ENCODE measurements at places on chromosomes 7 and 10.

GRCh38 chr10:8054494-8055407 is at the start of gene GATA3:
GATA3 (plus strand) TSS chr10:8054688; CDS start chr10:8055656, 968 bp downstream.
- DNase-seq = no peak

- peak; percentile 16 for DNase-seq
Observed at GRCh38 chr7:139054101-139054500, 18.3 kb upstream of the ZC3HAV1L start.

- peak; percentile 55 for DNase-seq
Observed at GRCh38 chr7:81499262-81500116, 270.4 kb downstream of the HGF start.

DNA sequence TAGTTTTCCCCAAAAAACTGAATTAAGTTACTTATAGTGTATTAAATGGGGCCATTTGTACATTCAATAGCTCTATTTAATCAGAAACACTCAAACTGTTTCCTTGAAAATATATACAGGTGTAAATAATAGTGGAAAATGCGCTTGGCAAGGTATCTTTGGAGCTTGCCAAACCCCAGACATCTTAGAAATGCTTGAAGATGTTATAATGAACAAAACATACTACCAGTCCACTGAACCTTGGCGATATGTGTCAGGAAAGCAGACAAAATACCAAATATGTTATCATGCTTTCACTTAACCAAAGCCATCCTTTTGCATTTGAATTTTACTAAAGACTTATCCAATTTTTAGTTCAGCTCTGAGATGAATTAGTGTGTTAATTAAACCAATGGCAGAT is 352.7 kb upstream of the SEMA3A start:
- no peak for DNase-seq

DNA sequence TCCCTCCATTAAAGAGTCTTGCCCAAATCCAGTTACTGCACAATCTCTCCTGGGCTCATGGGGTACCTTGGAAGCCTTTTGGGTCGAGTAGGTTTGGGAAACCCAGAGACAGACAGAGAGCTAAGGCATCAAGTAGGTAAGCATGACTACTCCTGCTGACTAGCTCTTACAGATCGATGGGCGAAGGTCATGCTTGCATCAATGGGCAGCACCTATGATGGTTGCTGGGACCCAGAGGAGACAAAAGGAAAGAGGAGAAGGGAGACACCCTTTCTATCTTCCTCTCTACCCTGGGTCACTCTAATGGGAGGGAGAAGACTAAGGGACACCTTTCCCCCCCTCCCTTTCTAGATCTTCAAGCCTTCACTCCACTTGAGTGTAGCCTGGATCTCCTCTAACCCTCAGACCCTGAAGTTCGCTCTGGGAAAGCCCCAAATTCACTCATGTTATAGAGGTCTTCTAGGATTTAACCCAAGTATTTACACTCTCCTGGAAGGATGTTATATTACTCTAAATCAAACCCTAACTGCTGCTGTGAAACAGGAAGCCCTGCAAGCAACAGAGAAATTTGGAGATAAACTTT is 31.6 kb upstream of the ZNF746 start:
- no peak for DNase-seq

- DNase-seq = no peak
Observed at GRCh38 chr7:150800581-150801241, at the start of gene TMEM176A. TMEM176A (plus strand) TSS chr7:150800769; CDS start chr7:150801551, 782 bp downstream.

DNA sequence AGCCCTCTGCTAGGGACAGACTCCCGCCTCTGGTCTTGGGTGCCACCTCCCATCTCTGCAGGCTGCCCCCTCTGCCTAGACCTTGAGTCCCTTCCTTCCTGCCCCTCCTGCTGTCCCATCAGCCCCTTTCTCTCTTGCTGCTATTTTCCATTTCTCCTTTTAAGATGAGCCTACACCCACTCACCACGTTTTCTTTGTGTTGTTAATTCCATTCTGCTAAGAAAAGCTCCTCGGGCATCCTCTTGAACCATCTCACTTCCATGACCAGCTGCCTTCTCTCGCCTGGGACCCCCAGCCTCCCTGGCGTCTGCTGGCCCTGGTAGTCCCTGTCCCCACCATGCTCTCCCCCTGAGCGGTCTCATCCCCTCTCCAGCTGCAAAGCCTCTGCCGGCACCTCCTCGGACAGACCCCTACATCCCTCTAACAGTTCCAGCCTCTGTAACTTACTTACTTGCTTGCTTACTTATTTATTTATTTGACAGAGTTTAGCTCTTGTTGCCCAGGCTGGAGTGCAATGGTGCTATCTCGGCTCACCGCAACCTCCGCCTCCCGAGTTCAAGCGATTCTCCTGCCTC is 95.8 kb upstream of the SH2B2 start:
- no peak for DNase-seq

DNA sequence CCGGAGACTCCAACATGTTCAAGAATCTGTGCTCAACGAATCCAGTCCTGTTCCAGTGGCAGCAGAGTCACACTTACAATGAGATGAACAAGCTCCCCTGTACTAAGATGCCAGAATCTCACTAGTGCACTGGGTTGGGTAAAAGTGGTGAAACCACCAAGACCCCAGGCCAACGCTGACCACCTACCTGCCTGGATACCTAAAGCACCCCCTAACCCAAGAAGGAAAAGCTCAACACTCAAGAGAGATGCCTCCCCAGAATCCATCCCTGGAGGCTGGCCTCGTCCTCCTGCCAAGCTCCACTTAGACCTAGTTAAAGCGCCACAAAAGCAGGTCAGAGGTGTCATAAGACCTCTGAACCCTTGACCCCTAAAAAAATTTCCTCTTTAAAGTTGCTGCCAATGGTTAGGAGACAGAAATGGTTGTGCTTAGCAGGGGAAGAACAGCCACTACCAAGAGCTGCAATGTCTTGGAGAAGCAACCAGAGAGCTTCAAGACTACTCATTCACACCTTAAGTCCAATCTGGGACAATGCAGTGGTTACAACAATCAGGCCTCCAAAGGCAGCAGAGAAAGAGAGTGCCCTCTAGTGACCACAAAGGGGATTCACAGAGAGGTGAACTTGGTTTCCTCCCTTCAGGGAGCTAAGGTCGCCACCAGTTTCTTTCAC is 94.6 kb upstream of the MACROH2A2 start:
- DNase-seq = peak; percentile 55

GRCh38 chr10:110011681-110012080 is 3.9 kb downstream of the ADD3 start:
- DNase-seq = no peak

DNA sequence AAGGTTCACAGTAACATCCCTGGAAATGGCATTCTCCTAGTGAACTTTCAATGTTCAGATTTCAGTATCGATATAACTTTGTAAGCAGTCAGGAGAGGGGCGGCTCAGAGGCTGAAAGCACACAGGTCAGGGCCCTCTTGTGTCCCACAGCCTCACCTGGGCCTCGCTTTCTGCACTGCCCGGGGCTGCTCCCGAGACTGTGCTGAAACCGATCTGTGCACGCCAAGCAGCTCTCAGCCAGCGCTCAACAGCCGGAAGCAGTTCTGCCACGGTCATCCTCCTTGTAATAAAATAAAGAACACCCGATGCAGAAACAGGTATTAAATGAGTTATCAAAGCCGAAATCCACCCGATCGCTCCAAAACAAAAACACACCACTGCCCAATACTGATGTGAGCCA is 106.0 kb downstream of the DIP2C start:
- no peak for DNase-seq

GRCh38 chr7:102433219-102434038 is at the start of gene ORAI2:
ORAI2 (plus strand) TSS chr7:102433575; CDS start chr7:102438957, 5,382 bp downstream.
- DNase-seq = peak; percentile 33

DNA sequence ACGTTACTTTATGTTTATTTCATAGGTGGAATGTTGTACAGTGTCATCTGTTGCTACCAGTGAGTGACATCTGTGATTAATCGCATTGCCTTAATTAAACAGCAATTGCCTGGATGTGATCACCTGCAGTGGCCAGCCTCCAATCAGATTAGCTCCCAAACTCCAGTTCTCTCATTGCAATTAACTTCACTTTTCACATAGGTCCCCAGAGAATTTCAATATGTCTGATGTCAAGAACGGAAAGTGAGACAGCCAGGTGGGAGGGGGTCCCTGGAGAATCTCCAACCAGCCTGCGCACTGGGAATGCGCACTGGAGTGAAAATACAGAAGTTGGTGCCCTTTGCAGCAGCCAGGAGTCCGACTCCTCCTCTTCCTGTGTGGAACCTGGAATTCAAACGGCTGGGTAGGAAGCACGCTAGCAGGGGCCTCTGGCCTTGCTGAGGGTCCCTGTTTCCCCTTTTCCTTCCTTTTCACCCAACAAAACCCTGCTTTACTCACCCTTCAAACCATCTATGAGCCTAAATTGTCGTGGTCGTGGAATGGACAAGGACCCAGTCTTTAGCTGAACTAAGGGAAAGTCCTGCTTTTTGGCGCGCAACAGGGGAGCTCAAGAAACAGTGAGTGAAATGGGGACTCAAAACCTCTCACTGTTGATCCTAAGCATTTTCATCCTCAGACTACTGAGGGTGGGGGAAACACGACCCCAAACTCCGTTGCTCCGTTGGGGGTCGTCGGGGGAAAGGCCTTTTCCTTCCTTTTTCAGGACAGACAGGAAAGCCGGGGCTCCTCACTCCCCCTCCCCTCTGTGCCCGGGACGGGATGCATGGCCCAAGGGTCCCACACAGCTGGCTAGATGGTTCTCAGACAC is 1355.5 kb upstream of the LRRTM3 start:
- DNase-seq = peak; percentile 58

DNA sequence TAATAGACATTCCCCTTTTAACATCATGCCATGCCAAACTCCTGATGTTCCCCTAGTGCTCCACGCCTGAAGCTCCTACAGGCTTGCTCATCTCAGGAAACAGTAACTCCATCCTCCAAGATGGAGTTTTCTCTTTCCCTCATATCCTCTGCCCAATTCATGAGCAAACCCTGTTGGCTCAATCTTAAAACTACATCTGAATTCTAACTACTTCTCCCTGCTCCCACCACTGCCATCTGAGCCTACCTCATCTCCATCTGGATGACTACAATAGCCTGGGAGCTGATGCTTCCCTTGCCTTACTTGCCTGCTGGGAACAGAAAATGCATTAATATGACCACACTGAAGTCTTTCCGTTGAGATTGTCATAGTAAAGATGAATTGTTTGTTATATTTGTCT is 271.7 kb upstream of the MKLN1 start:
- DNase-seq = no peak

DNA sequence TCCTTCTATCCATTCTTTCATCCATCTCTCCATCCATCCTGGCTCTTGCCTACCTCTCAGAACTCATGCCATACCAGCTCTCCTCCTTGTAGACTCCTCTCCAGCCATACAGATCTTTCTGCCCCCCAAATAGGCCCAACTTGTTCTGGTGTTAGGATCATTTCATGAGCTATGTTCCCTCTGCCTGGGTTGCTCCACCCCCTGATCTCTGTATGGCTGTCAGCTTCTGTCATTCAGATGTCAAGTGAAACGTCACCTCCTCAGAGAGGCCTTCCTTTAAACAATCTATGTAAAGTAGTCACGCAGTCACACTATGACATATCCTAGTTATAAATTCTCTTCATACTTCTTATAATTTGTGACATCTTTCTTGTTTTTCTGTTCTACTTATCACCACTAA is 42.3 kb upstream of the PNLIPRP3 start:
- DNase-seq = no peak

- no peak for DNase-seq
Observed at GRCh38 chr7:19210893-19211413, 65.7 kb upstream of the FERD3L start.

DNA sequence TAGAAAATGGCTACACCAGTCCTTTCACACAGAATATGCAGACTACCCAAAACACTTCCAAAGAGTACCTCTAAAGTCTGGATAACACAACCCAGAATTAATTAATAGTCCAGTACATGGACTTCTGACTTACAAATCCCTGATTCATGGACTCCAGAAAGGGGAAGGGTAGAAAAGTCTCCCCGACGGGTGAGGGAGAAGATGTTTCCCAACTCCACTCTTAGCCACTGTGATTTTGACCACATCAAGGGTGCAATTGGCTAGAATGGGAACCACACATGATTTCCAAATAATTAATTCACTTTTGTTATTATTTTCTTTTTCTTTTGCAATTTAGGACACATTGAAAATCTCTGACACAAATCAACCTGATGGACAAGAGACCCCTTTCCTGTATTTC is 1.4 kb downstream of the TMEM130 start:
- DNase-seq = peak; percentile 22

GRCh38 chr10:70272925-70273316 is 10.9 kb downstream of the NPFFR1 start:
- peak; percentile 31 for DNase-seq

DNA sequence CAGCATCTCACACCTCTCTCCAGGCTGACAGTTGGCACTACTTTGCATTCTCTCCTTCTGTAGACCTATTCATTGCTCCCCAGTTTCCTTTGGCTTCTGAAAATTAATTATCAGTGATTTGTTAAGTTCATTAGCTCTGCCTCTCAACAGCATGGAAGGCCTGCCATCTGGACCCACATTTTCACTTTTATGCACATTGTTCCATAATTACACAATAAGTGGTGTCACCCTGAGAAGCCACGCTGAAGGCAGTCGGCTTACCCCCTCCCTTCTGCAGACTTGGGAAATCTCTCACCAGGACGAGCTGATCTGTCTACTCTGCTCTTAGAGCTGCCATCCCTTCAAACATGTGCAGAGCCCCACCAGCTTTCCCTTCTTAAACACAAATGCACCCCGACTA is 64.7 kb downstream of the SLIT1 start:
- DNase-seq = peak; percentile 38

- no peak for DNase-seq
Observed at GRCh38 chr10:121084016-121084674, 233.0 kb downstream of the WDR11 start.

DNA sequence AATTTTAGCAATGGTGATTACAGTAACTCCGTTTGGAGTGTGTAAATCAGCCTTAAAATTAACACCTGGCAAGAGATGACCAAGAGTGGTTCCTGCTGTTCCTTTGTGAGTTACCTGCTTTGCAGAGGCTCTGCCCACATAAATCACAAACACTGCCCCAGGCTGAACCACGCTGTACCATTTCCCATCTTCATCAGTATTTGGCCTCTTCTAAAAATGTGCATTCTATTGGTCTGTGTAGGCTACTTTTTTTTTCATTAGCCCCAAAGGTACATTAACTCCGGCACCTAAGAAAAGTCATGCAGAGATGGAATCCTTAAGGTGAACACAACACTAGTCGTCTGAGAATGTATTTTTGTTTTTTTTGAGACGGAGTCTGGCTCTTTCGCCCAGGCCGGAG is 96.1 kb downstream of the PROSER2 start:
- no peak for DNase-seq

- DNase-seq = peak; percentile 55
Observed at GRCh38 chr10:75367021-75367487, 34.5 kb downstream of the ZNF503 start.

GRCh38 chr10:71368643-71369042 is 28.1 kb upstream of the CDH23 start:
- DNase-seq = no peak

Measured in MV-4-11 (cell line).